ENCODE measurements at places on chromosomes 12 and 14.

DNA sequence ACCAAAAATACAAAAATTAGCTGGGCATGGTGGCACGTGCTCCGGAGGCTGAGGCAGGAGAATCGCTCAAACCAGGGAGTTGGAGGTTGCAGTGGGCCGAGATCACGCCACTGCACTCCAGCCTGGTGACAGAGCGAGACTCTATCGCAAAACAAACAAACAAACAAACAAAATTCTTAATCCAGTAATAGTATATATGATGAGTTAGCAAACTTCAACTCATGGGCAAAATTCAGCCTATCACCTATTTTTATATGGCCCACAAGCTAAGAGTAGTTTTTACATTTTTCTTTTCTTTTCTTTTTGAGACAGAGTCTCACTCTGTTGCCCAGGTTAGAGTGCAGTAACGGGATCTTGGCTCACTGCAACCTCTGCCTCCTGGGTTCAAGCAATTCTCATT lies 14.9 kb downstream of the ATF7 start:
- peaks cover 2% of the 10 kb centered on the region for H3K36me3 ChIP-seq
- no peaks in the 10 kb centered on the region for H3K4me1 ChIP-seq
- H3K27ac ChIP-seq: no peak overlapping the region
- H3K4me3 ChIP-seq: no peak overlapping the region

GRCh38 chr14:77052281-77053044 lies 24.0 kb upstream of the IRF2BPL start:
- no peaks in the 10 kb centered on the region for H3K36me3 ChIP-seq
- no peak overlapping the region for H3K27ac ChIP-seq
- H3K27me3 ChIP-seq: no peaks in the 10 kb centered on the region
- DNase-seq: no peak

DNA sequence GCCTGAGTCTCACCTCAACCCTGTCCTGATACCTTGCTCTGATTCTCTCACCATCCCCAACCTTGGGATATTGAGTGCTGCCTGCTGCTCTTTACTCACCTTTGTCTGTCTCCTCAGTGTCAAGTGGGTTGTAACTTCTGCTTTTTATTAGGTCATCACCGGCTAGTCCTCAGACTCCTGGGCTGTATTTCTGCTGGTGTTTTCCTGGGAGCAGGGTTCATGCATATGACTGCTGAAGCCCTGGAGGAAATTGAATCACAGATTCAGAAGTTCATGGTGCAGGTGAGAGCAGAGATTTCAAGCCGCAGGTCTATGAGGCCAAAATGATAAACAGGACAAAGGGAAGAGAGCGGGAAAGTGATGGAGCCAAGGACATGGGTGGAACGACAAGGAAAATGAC lies 498 bp downstream of the SLC39A2 start:
- H3K27me3 ChIP-seq: no peaks in the 10 kb centered on the region
- no peak overlapping the region for H3K4me3 ChIP-seq
- no peak overlapping the region for H3K27ac ChIP-seq
- H3K4me1 ChIP-seq: no peaks in the 10 kb centered on the region
- no peak for DNase-seq

- no peak overlapping the region for H3K27ac ChIP-seq
These were observed 278.6 kb downstream of the MED13L start for GRCh38 chr12:115998794-115999478.

- no peaks in the 10 kb centered on the region for H3K4me1 ChIP-seq
- DNase-seq: no peak
- H3K36me3 ChIP-seq: peaks cover 6% of the 10 kb centered on the region
These were observed 120.5 kb downstream of the KCNMB4 start for GRCh38 chr12:70486588-70486987.

- no peak overlapping the region for H3K27ac ChIP-seq
- no peaks in the 10 kb centered on the region for H3K36me3 ChIP-seq
- no peak overlapping the region for H3K4me3 ChIP-seq
- DNase-seq: peak; percentile 69
- H3K27me3 ChIP-seq: no peaks in the 10 kb centered on the region
These were observed 41.9 kb upstream of the NCOR2 start for GRCh38 chr12:124609041-124609989.

DNA sequence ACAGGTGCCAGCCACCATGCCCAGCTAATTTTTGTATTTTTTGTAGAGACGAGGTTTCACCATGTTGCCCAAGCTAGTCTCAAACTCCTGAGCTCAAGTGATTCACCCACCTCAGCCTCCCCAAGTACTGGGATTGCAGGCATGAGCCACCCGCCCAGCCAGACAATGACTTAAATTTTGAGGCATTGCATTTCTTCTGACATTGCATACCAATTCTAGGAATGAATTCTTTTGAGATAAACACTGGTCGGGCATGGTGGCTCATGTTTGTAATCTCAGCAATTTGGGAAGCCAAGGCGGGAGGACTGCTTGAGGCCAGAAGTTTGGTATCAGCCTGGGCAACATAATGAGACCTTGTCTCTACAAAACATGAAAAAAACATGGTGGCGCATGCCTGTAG lies 2.5 kb upstream of the CELA1 start:
- no peaks in the 10 kb centered on the region for H3K36me3 ChIP-seq
- no peaks in the 10 kb centered on the region for H3K4me1 ChIP-seq
- H3K27ac ChIP-seq: no peak overlapping the region
- no peaks in the 10 kb centered on the region for H3K27me3 ChIP-seq
- no peak overlapping the region for H3K4me3 ChIP-seq
- DNase-seq: no peak

DNA sequence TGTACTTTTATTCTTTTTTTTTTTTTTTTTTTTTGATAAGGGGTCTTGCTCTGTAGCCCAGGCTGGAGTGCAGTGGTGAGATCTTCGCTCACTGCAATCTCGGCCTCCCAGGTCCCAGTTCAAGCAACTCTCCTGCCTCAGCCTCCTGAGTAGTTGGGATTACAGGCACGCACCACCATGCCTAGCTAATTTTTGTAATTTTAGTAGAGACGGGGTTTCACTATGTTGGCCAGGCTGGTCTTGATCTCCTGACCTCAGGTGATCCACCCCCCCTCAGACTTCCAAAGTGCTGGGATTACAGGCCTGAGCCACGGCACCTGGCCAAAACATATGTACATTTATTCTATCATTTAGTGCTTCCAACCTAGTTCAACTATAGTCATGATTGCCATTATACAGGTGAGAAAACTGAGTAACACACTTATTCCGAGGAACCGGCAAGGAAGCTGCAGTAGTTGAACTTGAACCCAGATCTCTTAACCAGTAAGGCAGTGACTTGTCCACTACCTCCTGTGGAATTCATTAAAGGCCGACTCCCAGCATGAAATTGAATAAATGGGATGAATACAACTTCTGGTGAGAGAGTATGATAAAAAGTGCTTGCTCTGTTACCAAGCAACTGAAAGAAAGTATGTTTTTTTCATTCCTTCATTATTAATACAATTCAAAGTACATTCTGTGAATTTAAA lies 755 bp upstream of the ATF7IP start:
- DNase-seq: no peak
- H3K27ac ChIP-seq: no peak overlapping the region
- H3K4me1 ChIP-seq: no peaks in the 10 kb centered on the region
- H3K27me3 ChIP-seq: no peaks in the 10 kb centered on the region
- peaks cover 17% of the 10 kb centered on the region for H3K36me3 ChIP-seq
- H3K4me3 ChIP-seq: no peak overlapping the region

GRCh38 chr12:89674326-89674942 lies 34.2 kb downstream of the ATP2B1 start:
- H3K4me3 ChIP-seq: no peak overlapping the region
- H3K36me3 ChIP-seq: no peaks in the 10 kb centered on the region
- no peak for DNase-seq
- H3K4me1 ChIP-seq: no peaks in the 10 kb centered on the region

DNA sequence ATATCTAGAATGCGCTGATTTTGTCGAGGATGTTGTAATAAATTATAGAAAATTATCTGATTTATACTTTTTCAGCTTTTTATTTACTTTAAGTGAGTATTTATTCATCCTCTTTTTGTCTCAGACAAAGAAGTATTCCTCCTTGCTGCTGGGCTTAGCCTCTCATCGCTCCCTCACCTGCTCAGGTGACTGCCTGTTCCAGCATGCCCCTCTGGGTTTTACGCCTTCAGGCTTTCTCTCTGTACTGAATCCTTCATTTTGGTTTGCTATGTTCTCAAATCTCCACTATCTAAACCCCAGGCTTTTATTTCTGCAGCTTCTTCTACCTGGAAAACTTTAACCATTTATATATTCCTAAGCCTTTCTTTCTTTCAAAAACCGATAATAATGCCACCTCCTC lies 1650.9 kb upstream of the SEL1L start:
- no peak for DNase-seq
- no peaks in the 10 kb centered on the region for H3K27me3 ChIP-seq
- no peak overlapping the region for H3K4me3 ChIP-seq
- no peaks in the 10 kb centered on the region for H3K4me1 ChIP-seq
- H3K27ac ChIP-seq: no peak overlapping the region
- no peaks in the 10 kb centered on the region for H3K36me3 ChIP-seq

DNA sequence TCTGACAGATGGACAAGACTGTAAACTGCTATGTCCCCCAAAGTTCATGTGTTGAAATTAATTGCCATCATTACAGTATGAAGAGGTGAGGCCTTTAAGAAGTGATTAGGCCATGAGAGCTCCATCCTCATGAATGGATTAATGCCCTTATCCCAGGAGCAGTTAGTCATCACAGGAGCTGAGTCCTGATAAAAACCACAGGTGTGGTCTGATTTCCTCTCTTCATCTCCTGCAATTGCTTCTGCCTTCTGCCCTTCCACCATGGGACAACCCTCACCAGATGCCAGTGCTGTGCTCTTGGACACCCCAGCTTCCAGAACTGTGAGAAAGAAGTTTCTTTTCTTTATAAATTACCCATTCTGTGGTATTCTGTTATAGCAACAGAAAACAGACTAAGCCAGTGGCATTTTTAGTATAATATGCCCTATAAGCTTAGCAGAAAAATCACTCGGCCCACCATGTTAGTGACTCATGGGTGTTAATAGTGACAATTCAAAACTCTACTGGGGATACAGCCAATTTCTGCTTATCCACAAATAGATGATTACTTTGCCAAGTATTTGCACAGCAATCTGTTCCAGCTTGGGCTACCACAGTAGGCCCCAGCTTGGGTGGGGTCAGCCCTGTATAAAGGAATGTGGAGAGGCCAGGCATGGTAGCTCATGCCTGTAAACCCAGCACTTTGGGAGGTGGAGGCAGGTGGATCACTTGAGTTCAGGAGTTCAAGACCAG lies 129.0 kb upstream of the BCL2L14 start:
- DNase-seq: no peak
- no peaks in the 10 kb centered on the region for H3K36me3 ChIP-seq
- no peak overlapping the region for H3K4me3 ChIP-seq
- no peaks in the 10 kb centered on the region for H3K27me3 ChIP-seq

DNA sequence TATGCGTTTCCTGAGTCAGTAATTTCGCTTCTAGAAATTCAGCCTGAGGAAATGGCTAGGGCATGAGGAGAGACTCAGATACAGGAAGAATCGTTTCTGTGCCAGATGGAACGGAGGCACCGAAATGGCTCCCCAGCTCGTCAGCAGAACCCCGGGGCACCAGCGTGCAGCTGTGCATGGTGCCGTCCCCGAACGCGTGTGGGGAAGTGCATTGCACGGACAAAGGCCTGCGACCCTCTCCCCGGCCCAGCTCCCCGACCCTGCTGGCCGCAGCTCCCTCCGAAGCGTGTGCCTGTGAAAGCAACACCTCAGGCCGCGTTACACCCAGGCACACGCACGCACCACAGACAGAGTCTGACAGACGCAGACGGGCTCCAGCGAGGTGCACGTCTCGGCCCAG lies 82.9 kb downstream of the NOC4L start:
- no peak overlapping the region for H3K4me3 ChIP-seq
- H3K4me1 ChIP-seq: no peaks in the 10 kb centered on the region
- H3K27ac ChIP-seq: no peak overlapping the region
- no peak for DNase-seq
- H3K27me3 ChIP-seq: no peaks in the 10 kb centered on the region

GRCh38 chr14:33891700-33892099 lies 59.2 kb downstream of the EGLN3 start:
- peaks cover 7% of the 10 kb centered on the region for H3K36me3 ChIP-seq
- no peaks in the 10 kb centered on the region for H3K4me1 ChIP-seq
- DNase-seq: no peak
- H3K27ac ChIP-seq: no peak overlapping the region
- no peaks in the 10 kb centered on the region for H3K27me3 ChIP-seq
- no peak overlapping the region for H3K4me3 ChIP-seq

- H3K4me1 ChIP-seq: peaks cover 2% of the 10 kb centered on the region
- H3K36me3 ChIP-seq: peaks cover 17% of the 10 kb centered on the region
- no peaks in the 10 kb centered on the region for H3K27me3 ChIP-seq
- H3K4me3 ChIP-seq: no peak overlapping the region
- no peak overlapping the region for H3K27ac ChIP-seq
These were observed 122.5 kb downstream of the WIF1 start for GRCh38 chr12:64998371-64999147.

- no peaks in the 10 kb centered on the region for H3K36me3 ChIP-seq
- DNase-seq: peak; percentile 88
- H3K4me3 ChIP-seq: peak overlapping the region; percentile 1
- peaks cover 25% of the 10 kb centered on the region for H3K4me1 ChIP-seq
- H3K27me3 ChIP-seq: no peaks in the 10 kb centered on the region
- H3K27ac ChIP-seq: no peak overlapping the region
These were observed 210.0 kb downstream of the PPM1H start for GRCh38 chr12:62724947-62725451.

DNA sequence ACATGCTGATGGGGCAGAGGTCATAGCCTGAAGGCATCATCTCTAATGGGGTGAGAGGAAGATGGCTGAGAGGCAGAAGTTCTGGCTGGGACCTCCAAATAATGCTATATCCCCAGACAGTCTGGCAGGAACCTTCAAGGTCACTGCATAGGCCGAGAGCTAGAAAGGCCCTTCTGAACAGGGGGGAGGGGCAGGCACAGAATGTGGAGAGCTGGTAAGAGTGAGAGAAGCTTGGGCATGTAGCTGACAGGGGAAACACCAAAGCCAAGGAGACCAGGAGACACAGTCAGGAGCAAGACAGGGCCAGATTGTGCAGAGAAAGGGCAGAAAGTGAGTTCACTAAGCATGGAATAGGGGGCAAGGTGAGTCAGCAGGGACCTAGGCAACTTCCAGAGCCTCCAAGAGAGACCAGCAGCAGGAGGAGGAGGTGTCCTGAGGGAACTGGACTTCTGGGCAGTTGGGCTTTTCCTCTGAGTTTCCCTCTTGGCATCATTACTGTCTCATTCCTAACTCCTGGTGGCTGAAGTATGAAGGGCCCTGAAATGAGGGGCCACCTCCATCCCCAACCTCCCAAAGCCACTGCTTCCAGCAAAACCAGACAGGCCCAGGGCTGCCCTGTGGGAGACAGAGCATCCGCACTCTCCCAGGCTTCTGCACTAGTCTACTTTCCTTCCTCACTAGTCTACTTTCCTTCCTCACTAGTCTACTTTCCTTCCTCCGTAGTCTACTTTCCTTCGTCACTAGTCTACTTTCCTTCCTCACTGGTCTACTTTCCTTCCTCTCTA lies 17.1 kb downstream of the ANO2 start:
- H3K27me3 ChIP-seq: no peaks in the 10 kb centered on the region
- H3K4me1 ChIP-seq: no peaks in the 10 kb centered on the region
- H3K4me3 ChIP-seq: no peak overlapping the region
- peak; percentile 20 for DNase-seq
- no peaks in the 10 kb centered on the region for H3K36me3 ChIP-seq

- no peak for DNase-seq
- no peak overlapping the region for H3K4me3 ChIP-seq
- H3K36me3 ChIP-seq: peaks cover 2% of the 10 kb centered on the region
- H3K27me3 ChIP-seq: no peaks in the 10 kb centered on the region
- no peaks in the 10 kb centered on the region for H3K4me1 ChIP-seq
These were observed 798.5 kb upstream of the MDGA2 start for GRCh38 chr14:48473944-48474343.

- peaks cover 2% of the 10 kb centered on the region for H3K4me1 ChIP-seq
- H3K27ac ChIP-seq: no peak overlapping the region
- H3K4me3 ChIP-seq: no peak overlapping the region
- H3K27me3 ChIP-seq: no peaks in the 10 kb centered on the region
These were observed 31.9 kb downstream of the CCDC91 start for GRCh38 chr12:28222081-28222700.
